ENCODE measurements at places on chromosomes 7 and 10.

GRCh38 chr10:43174969-43175368 lies 36.7 kb downstream of the CSGALNACT2 start:
- DNase-seq: no peak

GRCh38 chr7:73504017-73504416 lies 18.1 kb downstream of the BAZ1B start:
- DNase-seq: no peak

DNA sequence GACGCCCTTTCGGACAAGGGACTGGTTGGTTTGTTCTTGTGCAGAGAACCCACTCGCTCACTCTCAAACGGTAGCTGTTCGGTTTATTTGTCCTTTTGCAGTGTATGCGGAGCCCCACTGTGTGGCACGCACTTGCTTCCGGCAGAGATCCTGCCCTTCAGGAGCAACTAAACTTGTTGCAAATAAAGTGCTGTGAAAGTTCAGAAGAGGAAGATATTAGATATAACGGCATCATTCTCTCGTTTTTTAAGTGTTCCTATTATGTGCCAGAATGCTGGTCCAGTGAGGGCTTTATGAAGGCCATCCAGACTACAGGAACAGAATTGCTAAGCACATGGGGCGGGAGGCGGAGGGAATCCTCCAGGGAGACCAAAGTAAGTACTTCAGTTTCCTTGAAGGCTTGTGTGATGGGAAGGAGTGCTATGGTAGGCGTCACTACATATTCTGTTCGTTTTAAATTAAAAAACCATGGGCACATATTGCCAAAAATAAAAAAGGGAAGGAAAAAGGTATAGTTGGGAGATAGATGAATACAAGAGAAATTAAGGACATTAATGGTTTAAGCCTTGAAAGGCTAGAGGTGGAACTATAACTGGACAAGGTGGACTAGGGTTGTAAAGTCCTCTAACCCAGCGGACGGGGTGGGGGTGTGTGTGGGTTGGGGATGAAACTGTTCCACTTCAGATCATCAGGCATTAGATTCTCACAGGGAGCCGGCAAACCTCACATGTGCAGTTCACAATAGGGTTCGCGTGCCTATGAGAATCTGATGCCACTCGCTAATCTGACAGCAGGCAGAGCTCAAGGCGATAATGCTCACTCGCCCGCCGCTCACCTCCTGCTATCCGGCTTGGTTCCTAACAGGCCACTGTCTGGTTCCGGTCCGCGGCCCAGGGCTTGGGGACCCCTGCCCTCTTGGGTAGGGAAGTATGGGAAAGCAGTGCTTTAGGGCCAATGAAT lies 704 bp upstream of the ERLIN1 start:
- peak; percentile 26 for DNase-seq

DNA sequence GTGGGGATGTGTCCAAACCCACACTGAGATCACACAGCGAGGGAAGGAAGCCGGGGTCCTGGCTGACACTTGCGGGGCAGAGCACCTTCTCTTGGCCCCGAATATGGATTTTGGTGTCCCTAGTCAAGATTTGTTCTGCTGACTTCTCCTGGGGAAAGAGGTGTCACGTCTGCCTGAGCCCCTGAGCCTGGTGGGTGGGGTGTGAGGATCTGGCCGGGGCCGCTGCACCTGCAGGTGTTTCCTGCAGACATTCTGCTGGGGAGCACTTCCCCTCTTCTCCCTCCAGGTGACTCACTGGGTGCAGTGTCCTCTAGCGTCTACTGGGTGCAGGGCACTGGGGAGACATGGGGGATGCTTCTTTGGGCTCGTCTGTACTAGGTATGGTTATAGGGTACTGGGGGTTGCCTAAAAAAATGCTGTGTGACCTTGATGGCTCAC lies 99.2 kb downstream of the GRK5 start:
- no peak for DNase-seq

- no peak for DNase-seq
Measured at GRCh38 chr7:51601461-51601860, 284.9 kb upstream of the COBL start.

DNA sequence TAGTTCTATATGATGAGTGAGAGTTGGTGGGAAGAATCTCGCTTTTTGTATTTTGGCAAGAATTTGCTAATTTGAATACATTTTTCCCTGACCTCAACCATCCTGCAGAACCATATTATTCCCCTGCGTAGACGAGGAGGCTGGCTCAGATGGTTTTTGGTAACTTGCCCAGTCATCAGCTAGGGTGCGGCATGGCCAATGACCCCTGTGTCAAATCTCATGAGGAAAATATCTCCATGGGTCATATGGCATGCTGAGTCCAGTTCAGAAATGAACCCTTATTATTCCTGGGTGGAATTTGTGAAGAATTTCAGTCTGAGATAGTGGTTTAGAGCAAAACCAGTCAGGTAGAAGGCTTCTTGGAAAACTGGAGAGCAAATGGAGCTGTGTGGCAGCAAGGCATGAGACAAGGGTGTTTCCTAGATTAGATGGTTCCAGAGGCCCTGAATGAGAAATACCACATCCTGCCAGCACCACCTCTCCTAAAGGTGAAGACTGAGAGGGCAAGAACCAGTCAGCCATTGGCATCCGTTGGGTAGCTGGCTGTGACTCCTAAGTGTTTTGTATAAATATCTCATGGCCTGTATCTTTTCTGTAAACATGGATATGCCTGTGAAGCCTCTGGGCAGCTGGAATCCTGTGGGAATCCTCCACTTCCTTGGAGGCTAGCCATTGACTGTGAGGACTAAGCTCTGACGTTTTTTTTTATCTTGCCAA lies 5.8 kb upstream of the UPP1 start:
- DNase-seq: no peak

GRCh38 chr10:79451046-79451699 lies 5.7 kb upstream of the ZCCHC24 start:
- DNase-seq: no peak

- DNase-seq: no peak
Measured at GRCh38 chr10:6218692-6219493, 16.2 kb downstream of the PFKFB3 start.

DNA sequence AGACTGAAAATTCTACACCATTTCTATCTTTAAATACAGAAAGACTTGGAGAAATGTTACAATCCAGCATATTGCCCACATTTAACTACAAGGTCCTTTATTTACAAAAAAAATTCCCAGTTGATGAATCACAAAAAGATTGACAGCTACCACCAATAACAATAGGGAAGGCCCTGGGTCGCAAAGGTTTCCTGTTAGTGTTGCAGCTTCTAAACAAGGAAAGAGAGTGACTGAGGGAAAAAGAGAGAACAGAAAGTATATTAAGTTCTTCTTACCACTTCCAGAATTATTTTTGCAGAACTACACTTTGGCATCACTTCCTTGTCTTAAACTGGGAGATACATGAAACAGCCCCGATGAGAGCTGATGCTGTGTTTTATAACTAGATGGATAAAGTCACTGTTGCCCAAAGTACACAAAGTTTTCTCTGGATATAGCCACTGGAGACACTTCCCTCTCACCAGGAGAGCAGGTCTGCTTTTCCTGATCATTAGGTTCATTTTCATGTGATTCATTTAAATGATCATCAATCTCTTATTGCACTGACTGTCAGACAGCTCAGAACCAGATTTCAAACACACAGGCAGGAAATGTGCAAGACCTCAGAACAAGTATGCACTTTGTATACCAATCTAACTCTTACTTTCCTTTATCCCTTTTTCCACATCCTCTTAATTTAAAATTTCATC lies 57.0 kb downstream of the SHTN1 start:
- no peak for DNase-seq

GRCh38 chr7:82183634-82184033 lies 259.9 kb downstream of the CACNA2D1 start:
- DNase-seq: no peak

All from NCI-H748 treated with DMSO at 0.1 percent for 48 hours (cell line).